H1 (cell line): ENCODE measurements at places on chromosomes 7 and 10. TPM values are rescaled to one million over a fixed set of nuclear protein-coding genes. Genes with fewer than 3 reads are reported as not detected.
A peak's percentile ranks its signal among the peaks of the same experiment; 100 is the strongest.

DNA sequence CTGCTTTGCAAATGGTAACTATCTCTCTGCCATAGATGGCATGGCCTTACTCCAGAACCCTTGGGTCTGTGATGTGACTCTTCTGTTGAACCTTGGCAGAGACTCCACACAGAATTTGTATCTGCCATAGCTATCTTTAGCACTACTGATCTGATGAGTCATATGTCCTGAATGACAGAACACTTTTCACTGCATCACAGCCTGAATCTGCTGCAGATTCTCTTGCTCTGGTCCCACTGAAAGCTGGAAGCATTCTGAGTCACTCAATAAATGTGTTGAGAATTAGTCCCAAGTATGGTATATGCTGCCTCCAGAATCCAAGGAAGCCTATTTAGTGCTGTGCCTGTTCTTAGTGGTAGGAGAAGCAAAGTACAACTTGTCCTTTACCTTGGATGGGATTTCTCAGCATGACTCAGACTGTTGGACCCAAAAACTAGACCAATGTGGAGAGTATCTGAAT lies 39.5 kb upstream of the ANKRD1 start:
- no peak for DNase-seq
- H3K27ac ChIP-seq: no peak overlapping the region
- peaks cover 3% of the 10 kb centered on the region for H3K27me3 ChIP-seq
- H3K4me1 ChIP-seq: no peaks in the 10 kb centered on the region

DNA sequence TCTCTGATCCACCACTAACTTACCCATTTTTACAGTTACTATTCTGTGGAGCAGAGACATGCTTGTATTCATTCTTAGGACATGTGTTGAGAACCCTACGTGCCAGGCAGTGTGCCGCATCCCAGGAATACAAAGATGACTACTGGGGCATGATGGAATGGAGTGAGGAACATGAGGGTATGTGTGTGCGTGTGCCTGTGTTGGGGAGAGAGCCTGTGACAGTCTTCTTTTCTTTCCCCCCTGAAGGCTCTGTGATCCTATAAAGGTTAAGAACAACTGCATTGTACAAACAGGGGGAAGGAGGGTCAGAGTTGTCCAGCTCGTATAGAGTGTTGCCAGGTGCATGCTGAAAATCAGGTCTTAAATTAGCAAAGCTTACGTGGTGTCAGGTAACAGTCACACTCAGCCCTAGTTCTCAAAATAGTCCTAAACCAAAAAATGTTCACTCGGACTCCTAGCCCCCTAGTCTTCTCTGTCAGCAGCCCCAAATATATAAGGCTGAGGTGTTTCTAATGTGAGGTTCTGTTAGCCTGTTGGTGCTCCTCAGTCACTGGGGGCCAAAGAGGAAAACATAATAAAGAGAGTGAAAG lies 161.9 kb downstream of the CELF2 start:
- no peak for DNase-seq
- peaks cover 3% of the 10 kb centered on the region; the same call in 1 of the 2 replicates for H3K36me3 ChIP-seq
- no peak overlapping the region for H3K27ac ChIP-seq
- H3K27me3 ChIP-seq: no peaks in the 10 kb centered on the region
- H3K4me3 ChIP-seq: no peak overlapping the region

DNA sequence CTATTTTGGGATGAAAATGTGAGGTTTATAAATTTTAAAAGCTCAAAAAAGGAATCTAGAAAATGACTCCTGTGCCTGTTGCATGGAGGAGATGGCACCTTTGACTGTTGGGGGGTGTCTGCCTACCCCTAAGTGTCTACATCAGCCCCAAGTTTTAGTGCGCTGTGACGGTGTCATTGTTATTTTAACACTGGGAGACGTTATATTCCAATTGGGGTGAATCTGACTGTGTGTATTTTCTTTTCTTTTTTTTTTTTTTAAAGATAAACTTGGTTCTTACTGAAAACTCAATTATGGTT lies 517 bp downstream of the SRGN start:
- no peak overlapping the region for H3K4me3 ChIP-seq
- no peaks in the 10 kb centered on the region for H3K27me3 ChIP-seq
- no peak overlapping the region for H3K27ac ChIP-seq
- no peak for DNase-seq
- H3K36me3 ChIP-seq: no peaks in the 10 kb centered on the region

GRCh38 chr7:98291717-98292116 lies 10.2 kb downstream of the BRI3 start:
- H3K27ac ChIP-seq: no peak overlapping the region
- no peak for DNase-seq
- no peaks in the 10 kb centered on the region for H3K27me3 ChIP-seq
- peaks cover 8% of the 10 kb centered on the region for H3K4me1 ChIP-seq
- peaks cover 10% of the 10 kb centered on the region; the same call in 1 of the 2 replicates for H3K36me3 ChIP-seq

- no peaks in the 10 kb centered on the region for H3K27me3 ChIP-seq
- H3K36me3 ChIP-seq: no peaks in the 10 kb centered on the region
- peaks cover 14% of the 10 kb centered on the region for H3K4me1 ChIP-seq
- no peak overlapping the region for H3K4me3 ChIP-seq
- H3K27ac ChIP-seq: peak overlapping the region; percentile 59
Observed at GRCh38 chr10:79179164-79179956, 110.6 kb downstream of the ZMIZ1 start.

GRCh38 chr7:151847136-151847535 lies 29.8 kb downstream of the PRKAG2 start:
- no peak overlapping the region for H3K27ac ChIP-seq
- DNase-seq: no peak
- H3K27me3 ChIP-seq: no peaks in the 10 kb centered on the region
- H3K36me3 ChIP-seq: no peaks in the 10 kb centered on the region
- no peaks in the 10 kb centered on the region for H3K4me1 ChIP-seq

DNA sequence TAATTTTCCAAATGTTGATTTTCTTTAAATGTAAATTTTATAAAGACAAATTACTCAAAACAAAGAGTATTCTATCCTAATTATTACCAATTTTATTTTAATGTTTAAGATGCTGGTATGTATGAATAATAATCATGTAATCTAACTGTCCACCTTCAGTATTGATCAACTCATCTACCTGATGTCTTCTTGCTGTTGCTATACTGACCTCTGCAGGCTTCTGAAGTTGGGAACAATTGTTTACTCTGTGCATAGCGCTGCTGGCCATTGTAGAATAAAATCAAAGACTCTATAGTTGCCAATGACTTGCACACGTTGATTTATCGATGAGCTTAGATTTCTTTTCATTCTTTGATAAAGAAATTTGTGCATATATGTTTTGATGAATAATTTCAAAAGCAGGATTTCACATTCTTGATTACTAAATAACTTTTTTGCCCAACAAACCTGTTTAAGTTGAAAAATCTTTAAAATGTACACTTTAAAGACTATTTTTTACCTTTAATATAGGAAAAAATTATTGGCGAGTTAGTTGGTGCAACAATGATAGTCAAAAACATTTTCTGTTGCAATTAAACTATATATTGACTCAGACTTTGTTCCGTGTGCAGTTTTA lies 282.3 kb downstream of the TFEC start:
- H3K4me1 ChIP-seq: no peaks in the 10 kb centered on the region
- H3K36me3 ChIP-seq: no peaks in the 10 kb centered on the region
- H3K27ac ChIP-seq: no peak overlapping the region

DNA sequence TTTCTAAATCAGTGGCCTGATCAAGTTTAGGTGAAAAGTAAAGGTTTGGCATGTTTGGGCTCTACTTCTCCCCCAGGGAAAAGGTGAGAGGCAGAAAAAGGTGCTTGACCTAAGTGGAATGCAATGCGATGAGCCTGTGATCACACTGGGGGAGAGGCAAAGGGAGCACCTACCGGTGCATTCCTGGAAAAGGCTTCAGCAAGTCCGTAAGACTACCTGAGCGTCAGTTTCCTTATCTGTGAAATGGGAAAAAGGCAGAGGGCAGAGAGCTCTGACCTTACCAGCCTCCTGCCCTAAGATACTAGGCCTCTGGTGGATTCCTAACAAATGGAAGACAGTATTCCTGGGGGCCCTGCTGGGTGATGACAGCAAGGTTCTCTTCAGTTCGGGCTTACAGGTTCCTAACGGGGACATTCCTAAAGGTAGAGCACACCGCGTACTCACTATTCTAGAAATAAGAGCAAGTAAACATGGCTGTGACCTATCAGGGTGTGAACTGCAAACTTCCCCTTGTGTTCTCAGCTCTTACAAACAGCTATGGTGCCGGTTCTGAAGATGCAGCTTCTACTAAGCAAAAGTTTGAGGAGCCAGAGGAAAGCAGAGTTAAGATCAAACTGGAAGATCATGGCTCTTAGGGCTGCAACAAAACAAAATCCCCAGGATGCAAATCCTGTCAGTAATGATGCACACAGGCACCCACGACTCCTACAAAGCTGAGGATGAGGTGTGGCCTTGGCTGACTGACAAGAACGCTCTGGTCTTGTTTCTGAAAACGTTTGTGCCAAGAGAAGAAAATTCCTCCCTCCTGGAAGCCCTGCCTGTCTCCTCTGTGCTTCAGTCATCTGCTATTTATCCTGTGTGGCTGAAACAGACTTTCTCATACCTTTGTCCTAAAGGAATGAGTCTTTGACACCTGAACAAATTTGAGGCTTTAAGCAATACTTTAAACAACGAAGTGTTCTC lies 13.3 kb upstream of the ACSL5 start:
- H3K4me3 ChIP-seq: no peak overlapping the region
- H3K36me3 ChIP-seq: no peaks in the 10 kb centered on the region
- H3K27me3 ChIP-seq: no peaks in the 10 kb centered on the region; the same call in 1 of the 2 replicates
- H3K4me1 ChIP-seq: no peaks in the 10 kb centered on the region

DNA sequence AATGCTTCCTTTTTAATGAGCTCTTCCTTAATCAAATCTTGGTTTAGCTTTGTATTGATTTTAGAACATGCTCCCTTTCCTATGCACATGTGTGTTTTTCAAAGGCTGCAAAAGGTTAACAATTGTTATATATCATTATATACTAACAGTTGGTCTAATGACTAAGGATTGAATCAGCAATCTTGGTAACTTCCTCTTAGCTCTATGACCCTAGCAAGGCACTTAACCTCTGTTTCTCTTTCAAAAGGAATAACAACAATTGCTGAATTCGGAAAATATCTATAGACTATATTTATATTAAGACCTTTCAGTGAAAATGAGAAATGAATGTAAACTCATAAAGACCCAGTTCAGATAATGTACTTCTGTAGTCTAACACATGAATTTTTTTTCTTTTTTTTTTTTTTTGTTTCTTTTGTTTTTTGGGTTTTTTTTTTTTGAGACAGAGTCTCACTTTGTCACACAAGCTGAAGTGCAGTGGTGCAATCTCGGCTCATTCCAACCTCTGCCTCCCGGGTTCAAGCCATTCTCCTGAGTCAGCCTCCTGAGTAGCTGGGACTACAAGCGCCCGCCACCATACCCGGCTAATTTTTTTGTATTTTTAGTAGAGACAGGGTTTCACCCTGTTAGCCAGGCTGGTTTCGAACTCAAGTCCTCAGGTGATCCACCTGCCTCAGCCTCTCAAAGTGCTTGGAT lies 48.8 kb downstream of the HOXA1 start:
- H3K4me3 ChIP-seq: no peak overlapping the region
- H3K27ac ChIP-seq: no peak overlapping the region
- DNase-seq: no peak
- H3K36me3 ChIP-seq: no peaks in the 10 kb centered on the region
- H3K4me1 ChIP-seq: no peaks in the 10 kb centered on the region

GRCh38 chr10:7043055-7043653 lies 367.7 kb downstream of the SFMBT2 start:
- no peaks in the 10 kb centered on the region for H3K27me3 ChIP-seq
- no peaks in the 10 kb centered on the region for H3K36me3 ChIP-seq
- no peak for DNase-seq
- no peaks in the 10 kb centered on the region for H3K4me1 ChIP-seq
- H3K27ac ChIP-seq: no peak overlapping the region

DNA sequence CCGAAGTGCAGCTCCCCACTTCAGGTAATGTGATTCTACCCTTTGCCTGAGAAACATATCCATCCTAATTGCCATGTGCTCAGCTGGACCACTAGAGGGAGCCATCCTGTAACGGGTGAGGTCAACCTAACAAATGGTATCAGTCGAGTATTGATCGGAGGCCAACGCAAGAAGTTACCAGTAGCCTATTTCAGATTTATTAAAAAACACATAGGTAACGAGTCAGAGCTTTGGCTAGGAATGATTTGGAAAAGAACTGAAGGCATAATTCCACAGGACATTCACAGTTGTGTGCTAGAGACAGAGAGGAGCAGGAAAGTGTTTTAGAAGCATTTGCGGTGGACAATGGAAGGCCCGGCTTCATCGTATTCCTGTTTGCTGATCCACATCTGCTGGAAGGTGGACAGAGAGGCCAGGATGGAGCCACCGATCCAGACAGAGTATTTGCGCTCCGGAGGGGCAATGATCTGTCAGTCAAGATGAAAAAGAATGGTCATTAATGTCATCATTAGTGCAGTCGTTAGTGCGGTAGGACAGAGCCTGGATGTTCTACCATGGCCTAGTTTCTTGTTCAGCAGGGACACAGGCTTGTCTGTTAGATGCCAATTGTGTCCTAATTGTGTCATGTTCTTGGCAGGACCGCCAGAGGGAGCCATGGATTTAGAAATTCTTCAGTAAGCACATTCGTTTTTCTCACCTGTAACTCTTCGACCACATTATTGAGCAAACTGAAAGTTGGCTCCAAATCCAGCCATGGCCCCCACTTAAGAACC lies 17.5 kb downstream of the ACTA2 start:
- peak; percentile 66 for DNase-seq
- H3K36me3 ChIP-seq: no peaks in the 10 kb centered on the region

- H3K4me1 ChIP-seq: no peaks in the 10 kb centered on the region; the same call in 1 of the 2 replicates
- no peak for DNase-seq
- no peak overlapping the region for H3K4me3 ChIP-seq
- H3K27me3 ChIP-seq: no peaks in the 10 kb centered on the region
- H3K27ac ChIP-seq: no peak overlapping the region
Observed at GRCh38 chr7:12694817-12695216, 7.4 kb downstream of the ARL4A start.

GRCh38 chr7:150862356-150862755 lies 10.0 kb downstream of the AOC1 start:
- 0 out of 2 replicates have a peak, but pooled peaks cover 3% of the 10 kb centered on the region for H3K4me1 ChIP-seq
- H3K27ac ChIP-seq: no peak overlapping the region
- no peaks in the 10 kb centered on the region for H3K36me3 ChIP-seq
- H3K27me3 ChIP-seq: no peaks in the 10 kb centered on the region

- peaks cover 4% of the 10 kb centered on the region for H3K4me1 ChIP-seq
- no peaks in the 10 kb centered on the region for H3K27me3 ChIP-seq
- no peak for DNase-seq
- no peaks in the 10 kb centered on the region for H3K36me3 ChIP-seq
- H3K27ac ChIP-seq: no peak overlapping the region
Observed at GRCh38 chr10:77912576-77912975, 14.0 kb downstream of the DLG5 start.

The VAX1 gene
- total RNA-seq: not detected in 2 replicates

The CREB5 gene
- total RNA-seq: 2.6 and 2.7 TPM in 2 replicates

The CLEC5A gene
- total RNA-seq: not detected in 2 replicates

The CTNNA3 gene
- total RNA-seq: 1.5 TPM in 2 replicates

The SEMA4G gene
- 7.1 and 7.6 TPM in 2 replicates for total RNA-seq

The CHAT gene
- total RNA-seq: not detected in 2 replicates

The FFAR4 gene
- not detected in 2 replicates for total RNA-seq

The NOS3 gene
- total RNA-seq: 4.4 and 4.7 TPM in 2 replicates

The RAMP3 gene
- 0.88 and 0.92 TPM in 2 replicates for total RNA-seq

The PRKG1 gene
- total RNA-seq: 15.2 and 16.0 TPM in 2 replicates
